DMS153 (cell line): ENCODE measurements at places on chromosomes 5 and 9.
A peak's percentile ranks its signal among the peaks of the same experiment; 100 is the strongest.

DNA sequence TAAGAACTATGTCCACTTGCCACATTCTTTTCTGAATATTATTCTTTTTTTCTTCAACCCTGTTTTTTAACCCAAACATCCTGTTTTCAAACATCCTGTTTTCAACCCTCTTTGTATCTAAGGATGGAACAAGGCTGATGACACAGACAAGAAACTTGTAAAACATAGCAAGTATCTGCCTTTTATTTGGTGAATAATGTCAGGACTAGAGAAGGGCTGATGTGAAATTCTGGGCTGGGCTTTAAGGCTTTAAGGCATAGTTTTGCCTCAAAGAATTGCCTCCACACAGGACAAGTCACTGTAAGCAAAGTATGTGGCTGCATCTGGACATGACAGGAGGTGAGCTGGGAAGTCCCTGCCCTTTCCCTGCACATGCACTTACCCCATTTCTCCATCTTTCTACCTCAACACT is 42.5 kb upstream of the RIC1 start:
- DNase-seq, result no peak

GRCh38 chr5:76641514-76642120 is 18.4 kb upstream of the F2RL2 start:
- DNase-seq, result no peak

GRCh38 chr5:66982056-66982387 is 214.6 kb downstream of the CD180 start:
- no peak for DNase-seq

DNA sequence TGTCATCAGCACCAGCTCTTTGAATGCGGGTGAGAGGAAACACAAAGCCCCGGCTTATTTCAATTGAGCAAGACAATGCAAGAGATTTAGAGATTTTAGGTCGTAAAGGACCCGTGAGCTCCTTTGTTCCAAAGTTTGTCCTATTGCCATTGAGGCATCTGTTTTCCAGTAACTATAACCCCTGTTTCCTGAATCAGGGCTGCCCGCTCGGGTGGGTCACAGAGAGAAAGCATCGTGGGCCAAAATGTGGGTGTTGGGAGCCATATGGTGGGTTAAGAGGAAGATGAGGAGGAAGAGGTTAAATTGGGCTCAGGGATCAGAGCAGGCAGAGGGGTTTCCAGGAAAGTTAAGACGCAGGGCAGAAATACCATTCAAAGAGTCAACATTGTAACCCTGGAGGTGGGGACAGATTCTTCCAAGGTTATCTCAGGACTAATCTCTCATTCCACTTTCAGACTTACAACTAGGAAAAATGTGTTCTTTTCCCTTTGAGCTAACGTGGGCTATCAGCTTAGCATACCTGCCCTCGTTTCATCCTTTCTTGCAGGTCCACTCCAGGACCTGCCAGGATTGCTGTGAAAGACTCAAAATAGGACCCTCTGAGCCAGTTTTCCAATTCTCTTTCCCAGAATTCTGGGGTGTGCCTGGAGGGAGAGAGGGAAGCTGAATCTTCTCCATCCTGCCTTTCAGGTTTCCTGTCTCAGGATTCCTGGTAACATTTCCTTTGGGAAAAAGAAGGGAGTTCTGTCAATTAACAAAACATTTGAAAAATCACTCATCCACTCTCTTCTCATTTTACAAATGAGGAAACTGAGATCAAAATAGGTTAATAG is 95.5 kb upstream of the TAF11L2 start:
- DNase-seq, result no peak

- no peak for DNase-seq
Observed at GRCh38 chr9:95991326-95991725, 115.8 kb downstream of the ERCC6L2 start.

DNA sequence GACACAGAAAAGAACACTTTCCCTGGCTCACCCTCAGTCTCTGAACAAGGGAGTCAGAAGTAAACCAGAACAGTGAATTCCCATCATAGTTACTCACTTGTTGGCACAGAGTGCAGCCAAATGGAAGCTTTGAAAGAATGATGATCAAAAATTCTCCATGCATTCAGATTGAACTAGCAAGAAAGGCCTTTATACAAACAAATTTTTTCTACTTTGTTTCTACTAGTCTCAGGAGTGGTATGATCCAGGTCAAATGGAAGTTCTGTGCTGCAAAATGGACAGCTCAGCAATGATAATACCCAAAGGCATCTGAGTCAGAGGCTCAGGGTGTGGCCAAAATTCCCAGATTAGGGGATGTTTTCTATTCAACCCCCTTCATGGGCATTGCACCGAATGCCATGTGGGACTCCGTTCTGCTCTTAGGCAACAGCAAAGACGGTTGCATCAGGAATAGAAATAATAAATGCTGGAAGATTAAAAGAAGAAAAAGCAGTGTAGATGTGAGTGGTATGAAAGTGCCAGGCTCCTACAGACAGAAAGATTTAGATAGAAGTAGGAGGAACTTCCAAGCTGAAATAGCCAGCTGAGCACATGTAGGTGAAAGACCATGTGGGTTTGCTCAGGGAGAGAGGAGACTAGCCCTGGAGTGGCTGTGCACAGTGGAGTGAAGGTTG is 24.0 kb upstream of the ASPN start:
- DNase-seq, result no peak

- DNase-seq, result no peak
Observed at GRCh38 chr5:179729727-179730126, 2.9 kb upstream of the MAML1 start.

- no peak for DNase-seq
Observed at GRCh38 chr5:136073714-136074529, 45.1 kb downstream of the TGFBI start.

DNA sequence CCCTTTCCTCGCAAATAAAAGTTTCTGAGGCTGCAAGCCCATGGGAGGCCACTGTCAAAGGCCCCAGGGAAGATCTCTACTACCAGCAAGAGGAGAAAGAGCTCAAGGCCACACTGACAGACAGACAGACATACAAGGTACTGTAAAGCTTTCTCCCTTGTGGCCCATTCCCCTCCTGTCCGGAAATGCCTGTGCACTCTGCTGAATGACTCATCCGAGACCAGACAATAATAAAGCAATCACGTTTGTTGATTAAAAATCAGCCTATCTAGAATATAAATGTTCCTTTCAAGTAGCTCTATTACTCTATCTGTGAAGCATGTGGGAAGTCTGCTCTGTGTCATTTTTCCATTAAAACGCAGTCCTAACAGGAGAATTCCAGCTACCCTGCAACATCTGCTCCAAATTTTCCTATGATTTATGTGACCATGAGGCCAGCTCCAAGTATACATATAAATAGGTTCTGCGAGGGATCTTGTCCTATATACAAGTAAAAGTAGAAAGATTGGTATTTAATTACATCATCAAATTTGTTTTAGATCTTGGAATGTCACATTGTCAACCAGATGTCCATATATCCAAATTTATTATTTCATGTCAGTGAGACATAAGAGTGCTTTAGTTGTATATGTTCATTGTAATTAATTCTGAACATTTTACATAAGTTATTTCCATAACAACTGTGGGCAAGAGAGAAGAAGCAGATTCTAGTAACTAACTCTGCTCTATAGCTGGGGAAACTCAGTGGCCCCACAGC is 34.7 kb upstream of the TGFBI start:
- no peak for DNase-seq

DNA sequence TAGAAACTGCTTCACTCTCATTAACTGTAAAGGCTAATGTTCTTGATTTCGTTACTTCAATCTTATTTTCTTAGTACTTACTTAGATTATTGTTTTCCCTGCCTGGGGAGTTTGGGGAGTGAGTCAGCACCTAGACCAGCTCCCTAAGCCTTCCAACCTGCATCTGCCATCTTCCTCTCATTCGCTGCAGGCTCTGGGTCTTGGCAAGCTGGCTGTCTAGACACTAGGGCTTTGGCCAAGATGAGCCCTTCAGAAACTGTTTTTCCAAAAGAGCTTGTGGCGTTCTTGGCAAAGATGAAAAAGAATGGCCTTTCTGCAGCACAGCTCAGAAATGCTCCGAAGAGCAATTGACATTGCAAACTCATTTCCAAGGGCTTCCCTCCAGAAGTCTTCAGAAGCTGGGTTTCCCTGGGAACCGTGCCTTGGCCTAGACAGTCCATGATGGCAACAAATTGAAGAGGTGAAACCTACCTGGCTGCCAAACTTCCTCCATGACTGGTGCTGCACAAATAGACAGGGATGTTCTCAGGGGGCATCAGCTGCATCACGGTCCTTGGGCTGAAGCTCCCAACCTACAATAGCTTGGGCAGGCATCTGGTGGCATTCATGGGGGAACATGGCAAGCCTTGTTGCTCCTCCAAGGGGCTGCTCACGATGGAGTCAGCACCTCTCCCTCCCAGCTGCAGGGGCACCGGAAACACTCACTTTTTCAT is 76.6 kb downstream of the NSUN2 start:
- no peak for DNase-seq

- DNase-seq, result no peak
Observed at GRCh38 chr9:128503870-128504269, 649 bp upstream of the GLE1 start.

- no peak for DNase-seq
Observed at GRCh38 chr5:45509371-45509770, 186.8 kb downstream of the HCN1 start.

- DNase-seq, result no peak
Observed at GRCh38 chr5:102895234-102895633, 140.1 kb downstream of the PAM start.

GRCh38 chr5:86500947-86501346 is 116.8 kb upstream of the COX7C start:
- DNase-seq, result no peak

DNA sequence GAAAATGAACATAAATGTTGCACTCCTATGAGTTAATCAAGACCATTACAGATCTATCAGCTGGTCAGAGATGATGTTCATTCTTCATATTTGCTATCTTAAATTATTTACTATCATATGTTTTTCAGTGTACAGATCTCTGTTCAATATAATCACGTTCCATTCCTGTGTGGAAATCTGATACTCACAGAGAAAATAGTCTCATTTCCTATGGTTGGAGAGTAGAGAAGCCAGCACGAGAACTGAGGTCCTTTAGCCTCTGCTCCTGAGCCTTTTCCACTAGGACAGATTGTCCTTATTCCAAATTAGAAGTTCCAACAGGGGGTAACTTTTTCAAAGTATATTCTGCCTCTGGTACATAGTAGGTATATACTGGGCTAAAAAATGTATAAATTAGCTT is 29.2 kb downstream of the UGCG start:
- no peak for DNase-seq

DNA sequence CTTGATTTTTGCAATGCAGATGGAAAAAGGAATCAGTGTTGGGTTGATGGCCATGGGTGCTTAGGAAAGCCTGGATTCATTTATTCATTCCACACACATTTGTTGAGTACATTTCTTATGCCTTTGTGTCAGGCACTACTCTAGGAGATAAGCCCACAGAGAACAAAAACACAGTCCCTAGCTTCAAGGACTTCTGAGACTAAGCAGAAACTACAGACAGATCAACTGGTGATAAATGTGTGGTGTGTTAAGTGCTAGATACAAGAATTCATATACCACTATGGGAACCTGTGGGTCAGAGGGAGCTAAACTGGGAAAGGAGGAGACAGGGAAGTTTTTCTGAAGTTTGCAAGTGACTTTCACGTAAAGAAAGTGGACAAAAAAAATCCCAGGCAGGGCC is 119.9 kb downstream of the CEMIP2 start:
- DNase-seq, result no peak

GRCh38 chr5:9878206-9878605 is 248.1 kb upstream of the TAS2R1 start:
- no peak for DNase-seq

GRCh38 chr9:16070455-16071145 is 517.8 kb downstream of the CCDC171 start:
- no peak for DNase-seq

GRCh38 chr5:74722271-74722670 is 37.2 kb downstream of the HEXB start:
- DNase-seq, result no peak

DNA sequence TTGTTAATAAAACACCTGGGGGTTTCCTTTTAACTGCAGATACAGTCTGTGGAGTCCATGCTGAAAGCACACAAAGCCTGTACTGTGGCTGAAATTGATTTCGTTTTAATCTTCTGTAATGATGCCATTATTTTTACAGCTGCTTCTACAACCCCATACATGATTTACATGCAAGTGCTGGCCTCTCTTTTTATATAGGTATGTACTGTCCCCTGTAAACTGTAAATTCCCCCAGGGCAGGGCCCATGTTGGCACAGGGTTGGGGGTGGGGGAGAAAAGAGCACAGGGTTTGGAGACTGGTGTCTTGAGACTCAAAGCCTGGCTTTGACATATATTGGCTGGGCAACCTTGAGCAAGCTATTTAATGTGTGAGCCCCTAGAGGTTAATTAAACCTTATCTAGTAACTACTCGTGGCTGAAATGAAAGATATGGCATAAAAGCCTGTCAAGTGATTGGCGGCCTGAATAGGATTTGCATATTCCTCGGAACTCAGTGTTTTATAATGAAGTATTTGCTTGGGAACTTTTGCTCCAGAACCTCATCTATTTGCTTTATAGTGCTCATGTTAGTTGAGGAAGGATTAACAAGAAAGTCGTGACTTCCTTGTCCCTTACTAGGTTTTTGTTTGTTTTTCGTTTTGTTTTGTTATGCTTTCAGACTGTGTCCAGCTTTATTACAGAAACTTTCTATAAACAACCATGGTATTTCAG is 34.0 kb downstream of the KLF4 start:
- peak; percentile 14 for DNase-seq

DNA sequence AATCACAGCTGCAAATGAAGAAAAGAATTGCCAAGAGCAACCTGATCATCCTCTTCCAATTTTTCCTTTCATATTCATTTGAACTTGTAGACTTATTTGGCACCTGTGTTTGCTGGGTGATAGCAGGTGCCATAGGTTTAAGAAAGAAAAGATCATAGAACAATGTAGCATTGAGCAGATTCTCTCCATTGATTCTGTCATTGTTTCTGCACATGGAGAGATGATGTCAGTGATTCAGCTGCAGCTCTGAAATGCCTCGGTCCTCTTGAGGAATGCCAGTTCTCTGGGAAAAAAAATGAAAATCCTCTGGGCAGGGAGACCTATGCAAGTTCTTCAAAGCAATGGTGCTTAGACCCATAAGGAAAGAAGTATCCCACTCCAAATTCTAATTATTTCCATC is 418.1 kb upstream of the KLF4 start:
- no peak for DNase-seq

GRCh38 chr5:17259630-17260257 is 42.3 kb downstream of the BASP1 start:
- peak; percentile 77 for DNase-seq

GRCh38 chr9:8680658-8681057 is 881.1 kb upstream of the DMAC1 start:
- no peak for DNase-seq

DNA sequence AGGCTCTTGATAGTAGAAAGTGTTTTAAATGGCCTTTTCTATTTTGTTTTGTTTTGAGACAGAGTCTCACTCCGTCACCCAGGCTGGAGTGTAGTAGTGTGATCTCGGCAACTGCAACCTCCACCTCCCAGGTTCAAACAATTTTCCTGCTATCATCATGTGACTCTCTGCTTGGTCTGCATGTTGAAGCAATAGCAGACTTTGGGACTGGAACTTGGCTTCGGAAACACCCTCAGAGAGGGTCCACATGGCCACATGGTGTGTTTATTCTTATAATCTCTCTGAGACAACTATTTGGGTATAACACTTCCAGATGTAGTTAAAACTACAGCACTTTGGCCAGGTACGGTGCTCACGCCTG is 10.9 kb downstream of the SLC1A1 start:
- DNase-seq, result no peak
